ENCODE measurements at places on chromosomes 4 and X.

DNA sequence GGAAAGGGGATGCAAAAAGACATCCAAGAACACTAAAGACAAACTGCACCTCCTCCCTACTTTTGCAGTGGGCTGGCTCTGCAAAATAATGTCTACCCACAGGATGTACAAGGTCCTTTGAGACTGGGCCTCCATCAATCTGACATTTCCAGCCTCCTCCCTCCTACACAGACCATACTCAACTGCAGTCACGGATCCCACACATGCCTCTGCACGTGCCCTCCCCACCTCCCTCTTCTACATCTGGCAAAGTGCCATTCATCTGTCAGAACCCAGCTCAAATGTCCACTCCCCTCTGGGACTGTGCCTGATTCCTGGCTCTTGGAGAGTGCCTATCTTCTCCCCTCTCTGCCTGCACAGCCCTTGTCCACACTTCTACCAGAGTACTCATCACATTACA is 50.3 kb downstream of the CHRDL1 start:
- DNase-seq, result no peak

DNA sequence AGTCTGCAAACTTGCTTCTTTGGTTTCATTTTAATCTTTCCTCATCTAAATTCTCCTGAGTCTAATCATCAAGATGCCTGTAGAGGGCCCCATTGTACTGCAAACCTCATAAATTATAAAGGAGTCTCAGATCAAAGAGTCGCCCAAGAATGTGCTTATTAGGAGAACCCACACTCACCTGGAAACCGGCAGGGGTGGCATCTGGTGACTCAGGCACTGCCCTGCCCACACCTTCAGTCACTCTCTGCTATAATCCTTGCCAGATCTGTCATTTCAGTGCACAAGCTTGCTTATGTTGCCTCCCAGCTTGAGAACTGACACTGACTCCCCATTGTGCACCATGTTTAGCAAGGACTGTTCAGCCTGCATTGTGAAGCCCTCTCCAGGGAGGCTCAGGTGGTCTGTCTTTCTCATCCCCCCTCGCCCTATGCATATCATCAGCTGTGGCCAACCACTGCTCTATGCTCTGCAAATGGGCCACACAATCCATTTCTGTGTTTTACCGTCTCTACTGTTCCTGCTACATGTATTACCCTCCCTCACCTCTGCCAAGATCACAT is 12.4 kb downstream of the EPGN start:
- peak; percentile 32 for DNase-seq

- no peak for DNase-seq
These were observed 335.0 kb upstream of the TENM3 start for GRCh38 chr4:181908168-181908567.

DNA sequence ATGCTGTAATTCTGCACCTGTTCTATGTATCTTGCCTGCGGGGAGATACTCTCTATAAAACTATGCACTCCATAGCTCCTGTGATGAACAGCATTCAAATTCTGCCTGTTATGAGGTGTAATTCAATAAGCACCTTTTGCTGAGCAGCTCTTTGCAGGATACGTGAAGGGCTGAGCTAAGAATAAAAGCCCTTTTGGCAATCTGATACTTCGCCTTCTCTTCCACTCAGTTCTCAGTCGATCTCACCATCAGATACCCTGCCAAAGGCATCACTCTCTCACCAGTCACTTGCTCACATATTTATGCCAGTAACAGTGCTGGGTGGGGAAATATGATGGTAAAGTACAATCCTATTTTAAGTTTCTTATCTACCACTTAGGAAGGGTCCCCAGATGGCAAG is 67.2 kb downstream of the RPS3A start:
- DNase-seq, result no peak

- DNase-seq, result no peak
These were observed 48.5 kb downstream of the SLC9A7 start for GRCh38 chrX:46710425-46710824.

DNA sequence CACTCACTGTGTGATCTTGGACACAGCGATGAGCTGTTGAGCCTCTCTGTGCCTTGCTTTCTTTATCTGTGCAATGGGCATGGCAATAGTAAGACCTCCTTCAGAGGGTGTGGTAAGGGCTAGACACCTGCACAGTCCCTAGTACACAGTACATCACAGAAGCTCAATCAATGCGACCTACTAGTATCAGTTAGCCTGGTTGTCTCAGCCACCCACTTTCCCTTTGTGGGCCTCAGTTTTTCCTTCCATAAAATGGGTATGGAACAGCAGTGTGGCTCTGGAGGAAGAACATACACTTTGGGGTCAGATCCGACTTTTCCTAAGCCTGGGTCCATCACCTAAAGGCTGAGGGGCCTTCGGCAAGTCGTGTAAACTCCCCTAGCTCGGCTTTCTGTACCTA is 3.5 kb upstream of the HTRA3 start:
- no peak for DNase-seq

DNA sequence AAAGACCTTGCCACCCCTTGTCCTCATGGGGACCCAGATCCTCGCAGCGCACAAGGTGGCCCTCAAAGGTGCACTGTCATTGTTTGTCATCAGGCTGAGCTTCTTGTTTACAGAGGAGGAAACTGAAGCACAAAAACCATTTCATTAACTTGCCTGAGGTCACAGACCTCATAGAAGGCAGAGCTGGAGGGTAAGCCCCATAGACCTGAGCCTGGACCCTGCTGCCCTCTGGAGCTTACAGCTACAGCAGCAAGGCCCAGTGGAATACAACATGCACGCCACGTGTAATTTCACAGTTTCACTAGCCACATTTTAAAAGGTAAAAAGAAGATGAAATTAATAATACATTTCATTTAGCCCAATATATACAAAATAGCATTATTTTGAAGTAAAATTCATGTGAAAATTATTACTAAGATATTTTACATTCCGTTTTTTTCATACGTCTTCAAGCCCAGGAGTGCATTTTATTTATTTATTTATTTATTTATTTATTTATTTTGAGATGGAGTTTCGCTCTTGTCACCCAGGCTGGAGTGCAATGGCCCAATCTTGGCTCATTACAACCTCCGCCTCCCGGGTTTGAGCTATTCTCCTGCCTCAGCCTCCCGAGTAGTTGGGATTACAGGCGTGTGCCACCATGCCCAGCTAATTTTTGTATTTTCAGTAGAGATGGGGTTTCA is 8.8 kb downstream of the JAKMIP1 start:
- DNase-seq, result no peak

Data from stimulated activated CD4-positive, alpha-beta T cell treated with anti-CD3 and anti-CD28 coated beads, Interleukin-15, amount 100 ng/mL, for 24 hours (primary cell).